ENCODE measurements at places on chromosomes 7 and 10. TPM values are rescaled to one million over a fixed set of nuclear protein-coding genes. Genes with fewer than 3 reads are reported as not detected.
A peak's percentile ranks its signal among the peaks of the same experiment; 100 is the strongest.

SKAP2 gene
- 6.9 TPM for total RNA-seq

OTUD1 gene
- 24.1 TPM for total RNA-seq

DNA sequence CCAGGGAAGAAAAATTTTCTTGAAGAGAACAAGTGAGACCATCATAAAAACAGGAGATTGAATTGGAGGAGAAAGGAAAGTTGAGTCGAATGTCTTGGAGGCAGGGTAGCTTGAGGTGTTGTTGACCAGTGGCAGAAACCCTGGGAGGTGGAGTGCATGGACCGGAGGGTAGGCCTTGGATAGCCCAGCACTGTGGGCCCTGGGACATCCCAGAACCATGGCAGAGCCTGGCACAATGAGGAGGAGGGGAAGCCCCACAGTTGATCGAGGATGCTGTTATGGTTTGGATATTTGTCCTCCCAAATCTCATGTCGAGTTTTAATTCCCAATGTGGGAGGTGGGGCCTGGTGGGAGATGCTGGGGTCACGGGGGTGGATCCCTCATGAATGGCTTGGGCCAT is 157.1 kb downstream of the ITGA8 start:
- DNase-seq: no peak

- DNase-seq: peak; percentile 25
Observed at GRCh38 chr10:47456079-47456785, 27.7 kb downstream of the ANXA8 start.

GRCh38 chr7:122143376-122143750 is 686 bp downstream of the AASS start:
- no peak for DNase-seq

DNA sequence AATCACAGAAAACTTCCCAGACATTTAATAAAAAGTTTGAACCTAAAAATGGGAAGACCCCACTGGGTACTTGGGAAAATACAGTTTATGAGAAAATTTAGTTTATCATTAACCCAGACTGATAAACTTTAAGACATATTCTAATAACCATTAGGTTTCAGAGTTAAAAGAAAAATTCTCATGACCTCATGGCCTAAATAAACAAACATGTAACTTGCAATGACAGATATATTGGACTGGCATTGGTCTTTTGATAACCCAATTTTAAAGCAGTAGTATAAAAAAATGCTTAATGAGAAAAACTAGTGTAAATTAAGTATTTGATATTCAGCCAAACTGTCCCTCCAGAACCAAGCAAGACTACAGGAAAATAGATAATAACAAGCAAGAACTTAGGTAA is 67.0 kb upstream of the ZNF804B start:
- DNase-seq: no peak

GRCh38 chr7:87475359-87476178 is at the start of gene ABCB4:
ABCB4 (minus strand) TSS chr7:87475680; CDS start chr7:87475465, 215 bp downstream.
- peak; percentile 22 for DNase-seq

GRCh38 chr10:48246501-48246900 is 28.0 kb downstream of the FRMPD2 start:
- DNase-seq: no peak

DNA sequence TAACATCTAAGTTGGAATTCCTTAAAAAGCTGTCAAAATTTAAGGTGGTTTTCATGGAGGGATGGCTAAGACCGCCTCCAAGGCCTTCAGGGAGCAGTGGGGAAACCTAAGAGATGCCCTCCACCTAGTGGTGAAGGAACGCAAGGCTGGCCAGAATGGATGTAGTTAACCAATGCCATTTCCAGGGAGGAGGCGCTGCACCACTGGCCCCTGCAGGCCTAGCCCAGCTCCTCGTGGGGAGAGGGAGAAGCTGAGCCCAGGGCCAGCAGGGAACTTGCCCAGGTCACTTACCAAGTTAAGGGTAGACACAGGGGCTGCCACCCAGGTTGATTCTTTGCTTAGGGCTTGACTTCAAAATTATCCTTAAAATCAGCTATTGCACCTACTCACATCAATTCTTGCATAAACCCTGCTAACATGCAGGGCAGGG is 32.0 kb downstream of the FIGNL1 start:
- peak; percentile 69 for DNase-seq

- DNase-seq: no peak
Observed at GRCh38 chr7:142797391-142798377, 26.9 kb downstream of the PRSS2 start.
